ENCODE measurements at places on chromosomes 7 and 10.

- no peak for DNase-seq
Measured at GRCh38 chr10:63987212-63987611, 466.0 kb downstream of the REEP3 start.

DNA sequence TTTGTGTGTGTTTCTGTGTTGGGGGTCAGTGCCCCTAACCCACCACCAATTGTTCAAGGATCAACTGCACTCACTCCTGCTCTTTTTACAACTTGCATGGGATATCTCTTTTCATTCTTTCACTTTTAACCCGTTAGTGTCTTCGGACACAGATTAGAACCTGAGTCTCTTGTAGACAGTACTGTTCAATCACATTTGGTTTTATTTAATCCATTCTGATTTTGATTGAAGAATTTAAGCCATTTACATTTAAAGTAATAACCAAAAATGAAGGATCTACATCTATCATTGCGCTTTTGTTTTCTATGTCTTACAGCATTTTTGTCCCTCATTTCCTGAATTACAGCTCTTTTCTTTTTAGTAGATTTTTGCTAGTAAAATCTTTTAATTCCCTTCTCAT lies 43.6 kb downstream of the ZNF248 start:
- DNase-seq, result no peak

GRCh38 chr10:34288634-34289033 lies 526.5 kb downstream of the PARD3 start:
- no peak for DNase-seq

GRCh38 chr10:44105696-44106095 lies 279.2 kb downstream of the CXCL12 start:
- DNase-seq, result no peak

GRCh38 chr10:18205098-18205834 lies 65.0 kb downstream of the CACNB2 start:
- no peak for DNase-seq
